ENCODE measurements at places on chromosomes 16 and 17. TPM values are rescaled to one million over a fixed set of nuclear protein-coding genes. Genes with fewer than 3 reads are reported as not detected.

The MYL11 gene
- total RNA-seq, result not detected

The CACNA1G gene
- 3.6 TPM for total RNA-seq

The CRISPLD2 gene
- 31.3 TPM for total RNA-seq

The RAMP2 gene
- 66.6 TPM for total RNA-seq

The HSF4 gene
- total RNA-seq, result 5.1 TPM

The TP53TG3 gene
- not detected for total RNA-seq

DNA sequence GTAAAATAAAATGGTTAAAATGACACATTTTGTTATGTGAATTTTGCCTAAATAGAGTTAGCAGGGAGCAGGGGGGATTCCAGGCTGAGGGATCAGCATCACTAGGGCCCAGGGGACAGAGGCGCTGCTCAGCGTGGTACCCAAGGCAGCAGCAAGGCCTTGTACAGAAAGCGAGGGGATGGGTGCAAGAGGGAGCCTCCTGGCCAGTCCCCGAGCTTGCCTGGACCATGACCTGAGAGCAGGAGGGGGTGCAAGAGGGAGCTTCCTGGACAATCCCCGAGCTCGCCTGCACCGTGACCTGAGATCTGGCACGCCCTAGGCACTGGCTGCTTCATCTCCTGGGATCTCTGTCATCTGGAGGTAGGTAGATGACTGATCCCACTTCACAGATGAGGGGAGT is 17.3 kb upstream of the JPH3 start:
- no peak overlapping the region for H3K27ac ChIP-seq
- H3K36me3 ChIP-seq, result no peaks in the 10 kb centered on the region
- H3K4me3 ChIP-seq, result no peak overlapping the region
- DNase-seq, result no peak
- H3K27me3 ChIP-seq, result peaks cover under 1% of the 10 kb centered on the region

DNA sequence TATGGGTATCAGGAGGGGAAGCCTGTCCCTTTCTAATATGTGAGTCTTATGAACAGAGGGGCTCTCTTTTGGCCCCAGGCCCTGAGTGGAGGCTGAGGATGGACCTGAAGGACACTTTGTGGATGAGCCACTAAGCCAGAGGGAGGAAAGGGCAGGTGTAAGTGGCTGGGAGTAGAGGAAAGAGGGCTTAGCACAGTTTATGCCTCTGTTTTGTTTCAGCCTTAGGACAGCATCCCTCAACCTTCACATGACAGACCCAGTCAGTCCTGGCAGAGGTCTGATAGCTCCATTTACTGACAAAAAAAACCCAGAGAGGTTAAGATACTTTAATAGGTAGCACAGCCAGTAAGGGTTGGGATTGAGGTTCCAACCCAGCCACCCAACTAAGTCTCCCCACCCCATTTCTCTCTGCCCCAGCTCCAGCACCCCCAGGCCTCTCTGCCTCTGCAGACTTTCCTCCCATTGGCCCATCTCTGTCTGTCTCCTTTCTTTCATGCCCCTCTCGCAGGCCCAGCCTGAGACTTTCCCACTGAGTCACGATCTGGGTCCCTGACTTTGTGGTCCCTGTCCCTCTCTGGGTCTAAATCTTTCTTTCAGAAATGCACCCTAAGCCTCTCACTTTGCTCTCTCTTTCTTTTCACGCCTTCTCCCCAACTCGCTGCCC is 4.7 kb upstream of the TBX21 start:
- peaks cover 37% of the 10 kb centered on the region for H3K27me3 ChIP-seq
- no peak overlapping the region for H3K4me3 ChIP-seq
- H3K36me3 ChIP-seq, result no peaks in the 10 kb centered on the region

DNA sequence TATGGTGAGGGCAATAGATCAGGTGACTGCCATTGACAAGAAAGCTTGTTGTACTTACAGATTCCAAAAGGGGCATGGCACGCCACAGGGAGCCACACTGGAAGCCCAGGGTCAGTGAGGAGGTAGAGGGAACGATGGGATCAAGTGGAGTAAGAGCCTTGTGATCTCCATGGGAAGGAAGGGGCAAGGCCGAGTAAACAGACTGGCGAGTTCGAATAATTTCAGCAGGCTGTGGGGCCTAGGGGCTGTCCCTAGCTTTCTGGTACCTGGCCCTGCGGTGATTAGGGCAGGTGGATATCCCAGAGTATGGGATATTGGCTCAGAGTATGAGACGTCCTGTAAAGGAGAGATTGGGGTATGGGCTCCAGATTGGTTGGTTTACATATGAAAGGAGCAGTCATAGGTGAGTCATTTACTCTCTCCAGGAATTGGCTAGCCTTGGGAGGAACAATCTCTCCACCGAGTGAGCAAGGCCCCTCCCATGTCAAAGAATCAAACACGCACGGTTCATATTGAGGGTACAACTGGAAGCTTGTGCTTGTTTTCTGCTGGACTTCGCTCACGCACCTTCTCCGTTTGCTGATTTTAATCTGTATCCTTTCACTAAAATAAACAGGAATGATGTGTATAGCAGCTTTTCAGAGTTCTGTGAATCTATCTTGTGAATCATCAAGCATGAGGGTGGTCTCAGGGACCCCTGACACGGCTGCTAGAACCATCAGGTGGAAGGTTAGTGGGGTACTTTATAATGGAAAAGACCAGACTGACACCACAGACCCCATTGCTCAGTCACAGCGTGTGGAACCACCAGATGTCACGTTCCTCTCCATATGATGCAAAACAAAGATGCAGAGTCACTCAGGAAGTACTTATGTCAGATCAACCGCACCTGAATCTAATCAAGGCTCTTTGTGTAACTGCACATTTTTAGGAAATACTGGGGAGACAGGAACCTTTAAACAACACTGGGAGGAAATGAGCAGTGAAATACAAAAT is 27.9 kb downstream of the GABARAPL2 start:
- H3K36me3 ChIP-seq, result peaks cover 11% of the 10 kb centered on the region
- H3K27me3 ChIP-seq, result no peaks in the 10 kb centered on the region
- no peak overlapping the region for H3K4me3 ChIP-seq
- peaks cover 9% of the 10 kb centered on the region for H3K4me1 ChIP-seq
- no peak overlapping the region for H3K27ac ChIP-seq

- H3K4me1 ChIP-seq, result no peaks in the 10 kb centered on the region
- H3K36me3 ChIP-seq, result no peaks in the 10 kb centered on the region
- DNase-seq, result no peak
- H3K4me3 ChIP-seq, result no peak overlapping the region
Measured at GRCh38 chr17:17391668-17392370, 85.0 kb upstream of the MED9 start.

DNA sequence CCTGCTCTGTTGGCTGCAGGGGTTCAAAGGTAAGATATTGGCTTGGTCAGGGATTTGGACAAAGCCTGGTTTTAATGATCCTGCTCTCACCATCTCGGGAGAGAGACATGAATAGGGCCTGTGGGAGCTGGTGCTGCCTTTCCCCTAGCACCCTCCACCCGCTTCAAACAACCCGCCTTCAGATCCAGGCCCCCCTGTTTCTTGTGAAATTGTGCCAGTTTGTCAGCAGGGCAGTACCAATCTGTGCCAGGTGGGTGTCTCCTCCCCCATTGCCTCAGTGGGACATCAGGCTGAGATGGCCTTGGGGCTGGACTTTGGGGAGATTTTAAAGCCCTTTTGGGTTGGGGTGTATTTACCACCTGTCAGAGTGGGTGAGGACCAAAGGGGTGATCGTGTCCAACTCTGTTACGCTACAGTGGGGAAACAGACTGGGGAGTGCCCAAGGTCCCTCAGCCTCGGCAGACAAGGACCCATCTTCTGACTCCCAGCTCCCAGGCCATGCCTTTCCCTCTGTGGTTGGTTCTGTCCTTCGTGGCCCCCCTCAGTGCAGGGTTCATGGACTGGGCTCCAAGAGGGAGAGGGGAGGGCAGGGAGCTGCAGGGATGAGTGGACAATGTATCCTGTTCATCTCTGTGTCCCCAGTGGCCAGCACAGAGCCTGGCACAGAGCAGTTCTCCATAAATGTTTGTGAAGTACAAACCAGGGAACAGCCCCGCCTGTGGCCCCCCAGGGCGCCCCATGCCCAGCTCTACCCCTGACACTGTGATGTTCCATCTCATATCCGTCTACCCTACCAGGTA is 3.3 kb downstream of the ARHGAP23 start:
- H3K4me3 ChIP-seq, result no peak overlapping the region
- peaks cover 4% of the 10 kb centered on the region for H3K4me1 ChIP-seq
- no peak overlapping the region for H3K27ac ChIP-seq
- no peak for DNase-seq

GRCh38 chr16:4886151-4886550 is 38.9 kb downstream of the UBN1 start:
- H3K27me3 ChIP-seq, result no peaks in the 10 kb centered on the region
- H3K27ac ChIP-seq, result no peak overlapping the region
- peaks cover 5% of the 10 kb centered on the region for H3K4me1 ChIP-seq
- no peak for DNase-seq

- H3K36me3 ChIP-seq, result peaks cover 42% of the 10 kb centered on the region
- DNase-seq, result peak; percentile 98
- H3K4me1 ChIP-seq, result peaks cover 57% of the 10 kb centered on the region
- H3K4me3 ChIP-seq, result no peak overlapping the region
Measured at GRCh38 chr17:50199803-50200456, 1.5 kb downstream of the COL1A1 start.

DNA sequence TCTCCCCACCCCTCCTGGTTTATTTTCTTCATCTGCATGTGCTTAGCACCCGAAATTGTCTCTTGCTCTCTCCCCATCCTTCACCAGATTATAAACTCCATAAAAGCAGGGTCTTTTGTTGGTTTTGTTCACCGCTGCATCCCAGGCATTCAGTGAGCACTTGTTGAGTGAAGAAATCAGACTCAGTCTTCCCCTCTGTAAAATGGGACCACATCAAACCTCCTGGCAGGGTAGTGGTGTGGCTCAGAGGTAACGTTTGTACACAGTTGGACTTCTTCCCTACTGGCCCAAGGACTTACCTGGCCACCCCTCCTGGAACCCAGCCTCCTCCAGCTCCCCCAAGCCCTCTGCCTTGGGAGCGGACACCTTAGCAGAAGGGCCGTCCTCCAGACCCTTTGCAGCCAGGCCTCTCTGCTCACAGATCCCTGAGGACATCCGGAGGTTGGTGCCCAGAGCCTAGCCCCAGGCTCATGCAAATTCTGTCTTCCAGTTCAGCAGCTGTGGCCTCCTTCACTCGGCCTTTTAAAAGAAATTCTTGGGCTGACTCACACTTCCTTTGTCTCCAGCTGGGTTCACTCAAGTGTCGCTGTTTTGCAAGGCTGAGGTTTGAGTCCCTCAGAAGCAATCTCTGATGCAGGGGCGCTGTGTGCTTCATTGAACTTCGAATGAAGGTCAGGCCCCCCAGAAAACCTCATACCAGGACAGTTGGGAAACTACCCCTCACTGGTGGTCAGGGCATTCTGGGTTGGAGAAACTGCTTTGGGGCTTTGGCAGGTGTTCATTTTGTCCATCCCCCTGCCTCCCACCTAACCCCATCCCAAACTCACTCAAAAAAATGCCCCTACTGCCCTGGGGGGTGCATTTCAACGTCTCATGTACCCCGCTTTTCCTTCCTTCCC is 16.8 kb upstream of the RMI2 start:
- no peak overlapping the region for H3K27ac ChIP-seq
- no peaks in the 10 kb centered on the region for H3K36me3 ChIP-seq
- peaks cover 34% of the 10 kb centered on the region for H3K4me1 ChIP-seq
- DNase-seq, result peak; percentile 99

GRCh38 chr16:19809121-19809635 is 75.5 kb downstream of the GPRC5B start:
- no peak overlapping the region for H3K4me3 ChIP-seq
- no peaks in the 10 kb centered on the region for H3K36me3 ChIP-seq
- peaks cover 2% of the 10 kb centered on the region for H3K4me1 ChIP-seq
- no peak for DNase-seq

DNA sequence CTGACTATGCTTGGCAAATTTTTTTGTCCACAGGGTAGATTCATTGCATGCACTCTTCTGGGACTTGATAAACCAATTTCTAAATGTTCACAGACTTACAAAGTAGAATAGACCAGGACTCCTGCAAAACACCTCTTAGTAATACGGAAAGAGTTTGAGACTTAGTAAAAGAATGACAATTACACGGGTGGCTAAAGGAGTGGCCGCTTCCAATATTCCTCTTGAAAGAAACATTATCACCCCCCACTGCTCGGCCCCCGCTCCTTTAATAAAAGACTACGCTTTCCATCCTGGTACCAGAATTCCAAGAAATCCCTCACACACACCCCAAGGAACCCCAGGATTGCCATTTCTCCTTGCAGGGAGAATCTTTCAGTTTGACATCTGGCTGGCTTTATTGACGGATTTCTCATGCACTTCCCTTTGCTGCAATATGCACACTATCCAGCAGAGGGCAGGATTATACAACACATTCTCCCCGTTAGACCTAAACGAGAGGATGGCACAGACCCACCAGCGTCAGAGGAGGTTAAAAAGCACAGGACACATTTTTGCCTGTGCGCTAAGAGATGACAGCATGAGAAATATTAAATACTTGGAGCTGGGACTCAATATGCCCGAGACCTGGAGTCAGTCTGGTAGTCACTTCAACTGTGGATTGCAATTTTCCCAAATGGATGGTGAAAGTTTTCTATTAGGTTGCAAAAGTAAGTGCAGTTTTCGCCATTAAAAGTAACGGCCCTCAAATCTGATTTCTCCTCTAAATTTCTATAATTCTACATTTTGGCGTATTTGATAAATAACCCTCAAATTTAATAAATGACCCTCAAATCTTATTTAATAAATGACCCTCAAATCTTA is 46.6 kb upstream of the NUDT7 start:
- H3K27me3 ChIP-seq, result no peaks in the 10 kb centered on the region
- H3K27ac ChIP-seq, result no peak overlapping the region
- H3K4me3 ChIP-seq, result no peak overlapping the region
- DNase-seq, result peak; percentile 89
- no peaks in the 10 kb centered on the region for H3K36me3 ChIP-seq
- H3K4me1 ChIP-seq, result no peaks in the 10 kb centered on the region

GRCh38 chr16:68089067-68089466 is 3.9 kb downstream of the NFATC3 start:
- no peak overlapping the region for H3K27ac ChIP-seq
- H3K27me3 ChIP-seq, result no peaks in the 10 kb centered on the region
- peaks cover 8% of the 10 kb centered on the region for H3K4me1 ChIP-seq

- no peaks in the 10 kb centered on the region for H3K36me3 ChIP-seq
- H3K27me3 ChIP-seq, result no peaks in the 10 kb centered on the region
- H3K4me1 ChIP-seq, result no peaks in the 10 kb centered on the region
- peak overlapping the region; percentile 58 for H3K27ac ChIP-seq
- no peak for DNase-seq
Measured at GRCh38 chr17:50171371-50172071, 5.7 kb downstream of the SGCA start.

Data from lung (tissue), 17 donors.